MG63 (cell line): ENCODE measurements at places on chromosomes 7 and 10. TPM values are rescaled to one million over a fixed set of nuclear protein-coding genes. Genes with fewer than 3 reads are reported as not detected.
A peak's percentile ranks its signal among the peaks of the same experiment; 100 is the strongest.

Gene ASB4
- total RNA-seq = not detected in 2 replicates

Gene GARIN1A
- total RNA-seq = 0.02 and 0.46 TPM in 2 replicates

Gene PPA1
- total RNA-seq = 437 and 481 TPM in 2 replicates

Gene MYL7
- total RNA-seq = not detected in 2 replicates

Gene ASAH2
- total RNA-seq = 0.22 and 0.76 TPM in 2 replicates

DNA sequence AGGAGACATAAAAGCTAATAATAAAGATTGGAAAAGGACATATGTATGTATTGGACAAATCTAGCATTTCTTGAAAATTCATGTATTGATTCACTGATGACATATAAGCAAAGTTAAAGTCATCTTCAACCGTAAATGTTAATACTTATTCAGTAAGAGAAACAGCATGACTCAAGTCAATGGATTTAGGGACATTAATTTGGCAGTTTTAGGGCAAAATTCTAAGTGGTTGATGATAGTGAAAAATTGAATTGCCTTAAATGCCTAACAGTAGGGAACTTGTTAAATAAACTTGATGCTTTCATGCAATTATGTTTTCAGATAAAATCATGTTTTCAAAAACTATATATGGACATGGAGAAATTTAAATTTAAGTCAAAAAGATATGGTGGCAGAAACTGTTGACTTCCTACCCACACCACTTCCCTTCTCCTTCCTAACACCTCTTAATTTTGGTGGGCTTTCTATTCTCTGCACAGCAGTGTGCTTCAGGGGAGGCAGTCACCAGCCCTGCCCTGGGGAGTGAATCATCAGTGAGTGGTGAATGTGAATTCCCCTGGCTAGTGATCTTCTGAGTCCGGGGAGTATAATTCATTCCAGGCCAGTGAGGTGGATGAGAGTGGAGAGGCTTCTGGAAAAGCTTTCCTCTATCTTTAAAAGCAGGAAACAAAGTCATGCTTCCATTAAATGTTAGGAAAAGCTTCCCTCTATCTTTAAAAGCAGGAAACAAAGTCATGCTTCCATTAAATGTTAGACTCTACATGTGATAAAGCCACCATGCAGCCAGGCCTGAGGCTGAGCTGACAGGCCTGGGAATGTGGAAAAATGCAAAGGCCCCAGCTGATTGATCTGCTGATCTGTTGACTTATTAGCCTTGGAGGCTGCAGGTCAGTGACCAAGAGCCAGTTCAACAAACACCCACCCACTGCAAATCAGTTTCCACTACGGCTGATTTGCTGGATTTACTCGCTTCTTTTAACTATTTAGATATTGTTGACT, 25.2 kb upstream of the ITGB1 start:
- peak; percentile 90 for DNase-seq

- DNase-seq = no peak
Observed at GRCh38 chr7:46143949-46144917, 223.2 kb upstream of the IGFBP3 start.

- DNase-seq = no peak
Observed at GRCh38 chr7:129271500-129272355, 46.9 kb downstream of the AHCYL2 start.

- no peak for DNase-seq
Observed at GRCh38 chr10:80567292-80567691, 29.6 kb downstream of the SH2D4B start.

- peak; percentile 54 for DNase-seq
Observed at GRCh38 chr10:74293686-74294371, 142.8 kb downstream of the ADK start.

DNA sequence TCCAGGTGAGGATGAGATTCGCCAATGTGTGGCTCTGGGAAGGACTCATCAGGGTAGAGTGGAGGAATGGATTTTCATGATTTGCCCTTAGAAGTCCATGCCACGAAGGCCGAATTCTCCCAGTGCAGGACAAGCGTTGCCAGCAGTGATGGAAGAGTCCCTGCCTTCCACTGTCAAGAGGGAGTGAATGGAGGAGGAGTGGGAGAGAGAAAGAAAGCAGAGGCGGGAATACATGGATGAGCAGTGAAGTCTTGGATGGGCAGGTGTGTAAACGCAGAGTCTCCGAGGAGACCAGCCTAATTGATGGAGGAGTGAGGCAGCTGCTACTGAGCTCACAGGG, 419.2 kb downstream of the GLRX3 start:
- no peak for DNase-seq

GRCh38 chr10:69389827-69390490, 26.8 kb downstream of the TACR2 start:
- peak; percentile 49 for DNase-seq

GRCh38 chr10:35446439-35446838, 110.1 kb downstream of the CCNY start:
- peak; percentile 39 for DNase-seq

DNA sequence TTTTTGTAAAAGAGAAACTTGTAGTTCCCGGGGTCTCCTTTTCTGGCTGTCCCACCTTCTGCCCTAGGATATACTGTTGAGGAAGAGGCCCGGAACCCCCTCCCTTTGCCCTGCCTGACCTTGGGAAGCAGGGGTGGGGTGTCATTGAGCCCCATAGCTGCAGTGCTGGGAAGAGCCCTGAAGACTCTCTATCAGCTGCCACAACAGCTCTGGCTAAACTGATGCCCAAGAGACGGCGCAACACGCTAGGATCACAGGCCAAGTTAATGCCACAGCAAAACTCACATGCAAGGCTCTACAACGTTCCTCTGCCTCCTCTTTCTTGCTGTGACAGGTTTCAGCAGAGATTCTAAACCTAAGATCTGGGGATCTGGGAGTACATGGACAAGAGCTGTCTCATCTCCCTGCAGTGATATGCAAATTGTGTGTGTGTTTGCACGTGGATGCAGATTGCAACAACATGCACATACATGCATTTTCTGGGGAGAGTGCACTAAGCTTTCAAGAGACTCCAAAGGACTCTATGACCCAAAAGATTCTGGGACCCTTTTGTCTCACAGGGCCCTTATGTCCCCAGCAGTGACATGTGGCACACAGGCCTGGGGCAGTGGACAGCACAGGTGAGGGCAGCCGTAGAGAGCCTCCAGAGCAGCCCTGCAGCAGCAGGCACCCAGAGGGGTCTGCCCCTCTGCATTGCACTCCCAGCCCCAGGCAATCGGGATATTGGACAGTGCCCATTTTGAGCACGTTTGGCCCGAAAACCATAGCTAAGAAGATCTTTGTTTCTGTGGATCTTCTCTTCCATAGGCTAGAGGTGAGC, 2.5 kb downstream of the RASSF4 start:
- no peak for DNase-seq

GRCh38 chr7:93717217-93717900, 142.8 kb upstream of the CALCR start:
- DNase-seq = no peak

DNA sequence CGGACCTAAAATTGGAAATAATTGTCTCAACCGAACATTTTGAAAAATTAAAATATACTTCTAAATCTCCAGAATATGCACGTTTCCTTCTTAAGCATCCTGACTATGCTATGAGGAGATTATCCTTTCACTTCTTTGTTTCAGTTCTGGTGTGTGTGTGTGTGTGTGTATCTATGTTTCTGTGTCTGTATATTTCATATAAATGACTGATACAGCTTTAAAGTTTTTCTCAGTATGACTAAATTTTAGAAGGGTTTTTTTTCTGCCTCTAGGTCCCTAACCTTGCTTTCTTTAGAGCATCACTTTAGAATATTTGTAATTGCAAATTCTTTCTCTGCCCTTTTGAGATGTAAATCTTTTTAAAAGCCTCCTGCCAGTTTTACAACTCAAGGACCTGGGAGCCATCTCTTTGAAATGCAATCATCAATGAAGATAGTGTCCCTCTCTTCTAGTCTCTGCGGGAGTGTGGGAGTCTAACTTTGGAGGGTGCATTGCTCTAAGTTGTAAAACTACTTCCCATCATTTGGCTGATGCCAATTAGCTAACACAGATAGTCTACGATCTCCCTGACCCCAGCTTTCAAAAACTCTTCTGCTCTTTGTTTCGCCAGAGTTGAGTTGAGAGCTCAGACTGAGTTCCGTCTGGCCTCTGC, 782.0 kb upstream of the ZWINT start:
- no peak for DNase-seq

DNA sequence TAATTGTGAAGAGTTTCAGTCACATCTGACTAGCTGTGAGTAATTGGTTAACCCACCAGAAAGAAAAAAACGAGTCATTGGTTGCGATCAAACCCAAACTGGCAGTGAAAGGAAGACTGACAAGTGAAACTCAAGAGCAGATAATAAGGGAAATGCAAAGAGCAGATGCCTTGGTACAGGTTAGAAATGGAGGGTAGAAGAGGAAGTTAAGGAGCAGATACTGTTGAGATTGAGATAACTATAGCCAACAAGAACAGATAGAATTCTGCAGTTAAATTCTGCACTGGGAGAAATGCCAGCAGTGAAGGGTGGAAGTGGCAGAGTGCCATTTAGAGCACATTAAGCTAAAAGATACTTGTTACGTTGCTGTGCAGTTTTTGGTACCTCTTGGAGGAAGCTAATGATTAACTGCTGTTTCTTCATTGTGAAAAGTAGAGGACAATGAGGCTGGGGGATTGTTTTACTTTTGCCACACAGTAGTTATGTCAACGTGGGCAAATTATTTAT, 65.8 kb downstream of the CDK13 start:
- peak; percentile 15 for DNase-seq

DNA sequence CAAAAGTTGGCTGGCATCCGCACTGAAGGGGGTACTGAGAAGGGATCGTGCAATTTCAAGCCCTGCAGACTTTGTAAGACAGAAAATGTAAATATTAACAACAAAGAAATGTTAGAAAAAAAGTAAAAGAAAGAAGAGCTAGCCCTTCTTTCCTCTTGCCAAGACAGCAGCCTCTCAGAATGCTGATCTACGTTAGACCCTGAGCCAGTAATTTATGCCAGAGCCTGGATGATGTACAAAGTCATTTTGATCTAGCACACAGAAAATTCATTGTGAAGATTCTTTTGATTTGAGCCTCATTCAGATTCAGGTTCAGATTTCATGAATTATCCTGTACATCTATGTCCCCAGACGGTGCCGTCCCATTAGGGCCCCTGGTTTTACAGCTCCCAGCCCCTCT, 105.2 kb downstream of the PRKCQ start:
- DNase-seq = no peak

DNA sequence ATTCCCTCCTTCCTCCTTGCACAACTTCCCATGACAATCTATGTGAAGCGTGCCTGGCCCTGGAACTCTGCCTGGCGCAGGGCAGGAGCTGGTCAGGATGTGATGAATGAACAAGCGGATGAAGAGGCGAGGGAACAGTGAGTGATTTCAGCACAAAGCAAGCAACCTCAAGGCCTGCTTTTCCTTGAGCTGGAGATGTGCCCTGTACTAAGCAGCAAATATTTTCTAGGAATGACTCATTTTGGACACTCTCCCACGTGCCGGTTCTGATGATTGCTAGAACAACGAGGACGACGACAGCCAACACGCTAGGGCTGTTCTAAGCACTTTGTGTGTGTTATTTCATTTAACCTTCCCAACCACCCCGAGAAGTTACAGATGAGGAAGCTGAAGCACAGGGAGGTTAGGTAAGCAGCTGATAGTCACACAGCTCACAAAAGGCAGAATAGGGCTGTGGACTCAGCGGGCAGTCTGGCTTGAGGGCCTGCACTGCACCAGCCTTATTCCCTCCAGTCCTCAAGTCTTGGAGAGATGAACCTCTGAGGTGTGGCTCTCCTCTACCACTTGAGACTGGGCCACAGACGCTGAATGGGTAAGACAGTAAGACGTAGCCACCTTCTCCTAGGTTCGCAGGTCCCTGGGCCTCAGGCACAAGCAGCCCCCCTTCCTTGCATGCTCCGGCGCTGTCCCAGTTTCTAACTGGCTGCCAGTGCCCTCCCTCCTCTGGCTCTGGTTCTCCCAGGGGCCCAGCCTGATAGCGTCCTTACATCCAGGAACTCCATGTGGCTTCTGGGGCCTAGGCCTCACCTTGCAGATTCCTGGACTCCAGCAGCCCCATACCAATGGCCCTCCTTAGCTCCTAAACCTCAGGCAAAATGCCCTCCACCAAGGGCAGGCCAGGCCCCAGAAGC, 59.0 kb downstream of the YKT6 start:
- peak; percentile 93 for DNase-seq

DNA sequence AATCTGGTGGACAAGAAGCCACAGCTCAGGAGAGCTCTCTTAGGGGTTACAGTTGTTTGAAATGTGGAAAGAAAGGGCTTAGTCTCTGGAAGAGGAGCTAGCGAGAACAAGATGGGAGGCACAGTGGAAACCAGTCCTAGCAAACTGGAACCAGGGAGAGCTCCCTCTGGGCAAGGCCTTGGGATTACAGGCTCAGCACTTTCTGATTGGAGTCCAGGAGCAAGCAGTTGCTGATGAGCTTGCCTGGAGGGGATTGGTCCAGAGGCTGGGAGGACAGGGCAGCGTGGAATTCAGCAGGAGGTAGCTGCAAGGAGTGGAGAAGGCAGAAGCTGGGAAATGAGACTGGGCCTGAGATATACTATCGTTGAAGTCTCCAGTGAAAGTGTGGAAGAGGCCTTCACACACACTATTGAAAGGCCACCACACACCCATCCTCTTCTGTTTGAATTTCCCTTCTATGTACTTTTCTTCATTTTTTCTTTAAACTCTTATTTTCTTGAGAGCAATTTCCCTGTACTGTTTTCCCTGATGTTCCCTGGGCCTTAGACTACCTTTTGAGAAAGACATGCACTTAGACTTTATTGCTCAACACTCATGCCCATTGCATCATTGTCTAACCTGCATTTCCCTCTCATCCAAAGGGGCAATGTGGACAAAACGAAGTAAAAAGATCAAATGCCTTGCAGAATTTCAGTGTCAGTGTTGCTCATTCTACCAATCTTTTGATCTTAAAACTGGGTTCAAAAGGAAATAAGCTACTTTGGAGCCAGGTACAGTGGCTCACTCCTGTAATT, 57.8 kb upstream of the LANCL2 start:
- DNase-seq = peak; percentile 15

DNA sequence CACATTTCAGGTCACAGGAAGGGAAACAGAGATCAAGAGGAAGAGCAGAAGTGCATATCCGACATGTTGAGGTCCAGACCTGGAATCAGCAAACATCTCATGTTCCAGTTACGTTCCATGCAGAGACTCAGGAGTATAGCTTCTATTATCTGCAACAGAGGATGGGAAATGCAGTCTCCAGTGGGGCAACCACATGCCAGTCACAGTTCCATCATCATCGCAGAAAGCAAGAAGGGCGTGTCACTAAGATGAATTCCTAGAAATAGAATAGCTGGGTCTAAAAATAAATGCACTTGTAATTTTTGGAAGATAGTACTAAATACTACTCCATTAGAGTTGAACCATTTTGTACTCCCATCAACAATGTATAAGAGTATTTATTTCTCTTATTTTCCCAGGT, 133.2 kb upstream of the MDFIC start:
- DNase-seq = no peak

GRCh38 chr10:128723631-128724205, 597.5 kb upstream of the MKI67 start:
- no peak for DNase-seq

- DNase-seq = no peak
Observed at GRCh38 chr7:16121876-16122390, 299.4 kb downstream of the CRPPA start.

GRCh38 chr7:90825779-90826178, 229.7 kb downstream of the CDK14 start:
- DNase-seq = no peak

GRCh38 chr10:31620226-31621151, 301.5 kb downstream of the ZEB1 start:
- peak; percentile 96 for DNase-seq

- DNase-seq = no peak
Observed at GRCh38 chr7:107658467-107658866, 2.2 kb upstream of the SLC26A4 start.

GRCh38 chr10:34885898-34886297, 70.8 kb upstream of the PARD3 start:
- DNase-seq = no peak

GRCh38 chr10:77940225-77940624, 13.7 kb upstream of the DLG5 start:
- DNase-seq = no peak

- DNase-seq = no peak
Observed at GRCh38 chr7:99997545-99998137, 17.8 kb upstream of the ZKSCAN1 start.
